ENCODE measurements at places on chromosomes 2 and 18. TPM values are rescaled to one million over a fixed set of nuclear protein-coding genes. Genes with fewer than 3 reads are reported as not detected.
A peak's percentile ranks its signal among the peaks of the same experiment; 100 is the strongest.

The MC2R gene
- not detected for total RNA-seq

The ZBTB14 gene
- total RNA-seq: 22.9 TPM

The FEV gene
- not detected for total RNA-seq

The SPATA3 gene
- 0.29 TPM for total RNA-seq

The DTNA gene
- not detected for total RNA-seq

DNA sequence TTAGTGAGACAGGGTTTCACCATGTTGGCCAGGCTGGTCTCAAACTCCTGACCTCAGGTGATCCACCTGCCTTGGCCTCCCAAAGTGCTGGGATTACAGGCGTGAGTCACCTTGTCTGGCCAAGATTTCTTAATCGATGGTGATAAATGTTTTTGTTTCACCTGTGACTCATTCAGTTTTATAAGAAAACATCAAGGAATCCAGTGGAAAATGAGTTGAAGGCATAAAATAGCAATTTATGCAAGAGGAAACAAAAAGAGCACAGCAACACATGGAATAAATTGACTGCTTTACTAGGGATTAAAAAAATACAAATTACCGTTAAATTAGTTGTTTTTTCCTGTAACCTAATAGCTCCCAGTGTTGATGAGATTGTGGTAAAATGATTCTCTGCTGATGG is 80.2 kb downstream of the CDK15 start:
- DNase-seq: no peak

GRCh38 chr2:99425022-99425421 is 64.8 kb downstream of the REV1 start:
- no peak for DNase-seq

GRCh38 chr2:230927711-230928341 is 2.8 kb upstream of the GPR55 start:
- no peak for DNase-seq

DNA sequence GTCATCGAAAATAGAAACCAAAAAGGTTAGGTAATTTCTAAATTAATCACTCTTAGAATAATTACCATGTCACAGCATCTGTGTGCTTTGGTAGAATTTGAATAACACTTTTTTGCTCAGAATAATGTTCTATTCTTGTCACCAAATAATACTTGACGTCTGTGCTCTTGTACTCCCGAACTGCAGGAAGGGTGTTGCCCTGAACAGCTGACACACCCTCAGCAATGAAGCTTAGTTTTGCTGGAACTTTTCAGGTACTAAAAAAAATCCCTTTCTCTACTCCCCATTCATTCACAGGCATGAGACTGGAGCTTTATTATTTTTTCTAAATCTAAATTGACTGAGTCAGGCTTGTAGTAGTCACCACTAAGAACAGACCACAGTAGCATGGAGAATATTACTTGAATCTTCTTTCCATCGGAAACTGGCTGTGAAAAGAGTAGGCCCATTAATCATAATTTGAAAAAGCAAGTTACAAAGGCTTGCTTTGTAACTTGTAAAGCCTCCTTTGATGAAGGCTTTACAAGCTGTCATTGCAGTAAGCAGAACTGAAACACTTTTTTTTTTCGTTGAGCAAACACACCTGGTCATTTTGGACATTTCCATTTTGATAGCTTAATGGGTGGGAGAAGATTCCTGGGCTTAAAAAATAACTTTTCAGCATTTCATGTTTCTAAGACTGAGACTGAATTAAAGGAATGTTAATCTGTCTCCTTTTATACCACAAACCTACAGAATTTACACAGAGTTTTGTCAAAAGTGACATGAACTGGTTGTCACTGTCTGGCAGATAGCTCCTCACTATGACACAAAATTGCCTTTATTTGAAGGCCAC is 70.3 kb upstream of the PELI1 start:
- DNase-seq: no peak

DNA sequence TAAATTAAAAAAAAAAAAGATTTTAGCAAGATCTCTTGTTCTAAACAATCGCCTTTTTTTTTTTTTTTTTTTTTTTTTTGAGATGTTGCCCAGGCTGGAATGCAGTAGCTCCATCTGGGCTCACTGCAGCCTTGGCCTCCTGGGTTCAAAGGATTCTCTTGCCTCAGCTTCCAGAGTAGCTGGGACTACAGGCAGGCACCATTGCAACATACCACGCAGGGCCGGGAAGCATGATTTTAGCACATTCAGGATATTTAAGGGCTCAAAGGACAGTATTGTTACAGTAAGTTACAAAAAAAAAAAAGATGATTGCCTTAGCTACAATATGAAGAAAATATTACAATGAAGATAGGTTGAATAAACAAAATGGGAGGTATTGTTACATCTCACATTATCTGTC is 29.5 kb upstream of the SAP130 start:
- no peak for DNase-seq

- no peak for DNase-seq
Measured at GRCh38 chr2:55003706-55004639, 46.3 kb downstream of the RTN4 start.

DNA sequence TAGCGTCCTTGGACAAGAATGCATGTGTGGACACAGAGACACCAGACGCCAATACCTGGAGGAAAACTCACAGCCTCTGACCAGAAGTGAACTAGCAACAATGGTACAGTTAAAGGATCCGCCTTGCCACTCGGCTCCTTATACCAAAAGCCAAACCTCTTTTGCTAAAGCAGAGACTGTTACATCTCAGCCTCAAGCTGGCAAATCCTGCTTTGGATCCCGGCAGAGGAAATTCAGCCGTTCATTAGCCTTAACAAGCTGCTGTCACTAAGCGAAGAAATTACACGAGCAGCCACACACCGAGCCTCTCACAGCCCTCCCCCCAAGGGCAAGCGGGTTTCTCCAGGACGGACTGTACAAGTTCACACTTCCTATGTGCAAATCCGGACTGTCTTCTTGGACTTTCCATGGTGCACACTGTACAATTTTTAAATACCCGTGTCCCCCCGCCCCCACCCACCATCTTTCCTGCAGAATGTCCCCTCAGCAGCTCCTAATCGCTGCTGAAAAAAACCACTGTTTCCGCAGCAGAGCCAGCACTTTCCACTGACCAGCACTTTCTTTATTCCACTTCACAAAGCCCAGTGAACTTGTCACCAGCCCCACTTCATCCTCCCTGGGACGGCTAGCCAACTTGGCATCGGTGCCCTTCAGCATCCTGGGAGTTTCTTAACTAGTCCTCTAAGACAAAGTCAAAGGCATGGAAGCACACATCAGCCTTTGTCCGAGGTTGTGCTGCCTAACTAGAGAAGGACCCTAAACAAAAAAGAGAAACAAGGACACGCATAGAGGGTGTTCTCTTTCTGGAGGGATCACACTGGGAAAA is 1.5 kb downstream of the KLF7 start:
- DNase-seq: peak; percentile 30

DNA sequence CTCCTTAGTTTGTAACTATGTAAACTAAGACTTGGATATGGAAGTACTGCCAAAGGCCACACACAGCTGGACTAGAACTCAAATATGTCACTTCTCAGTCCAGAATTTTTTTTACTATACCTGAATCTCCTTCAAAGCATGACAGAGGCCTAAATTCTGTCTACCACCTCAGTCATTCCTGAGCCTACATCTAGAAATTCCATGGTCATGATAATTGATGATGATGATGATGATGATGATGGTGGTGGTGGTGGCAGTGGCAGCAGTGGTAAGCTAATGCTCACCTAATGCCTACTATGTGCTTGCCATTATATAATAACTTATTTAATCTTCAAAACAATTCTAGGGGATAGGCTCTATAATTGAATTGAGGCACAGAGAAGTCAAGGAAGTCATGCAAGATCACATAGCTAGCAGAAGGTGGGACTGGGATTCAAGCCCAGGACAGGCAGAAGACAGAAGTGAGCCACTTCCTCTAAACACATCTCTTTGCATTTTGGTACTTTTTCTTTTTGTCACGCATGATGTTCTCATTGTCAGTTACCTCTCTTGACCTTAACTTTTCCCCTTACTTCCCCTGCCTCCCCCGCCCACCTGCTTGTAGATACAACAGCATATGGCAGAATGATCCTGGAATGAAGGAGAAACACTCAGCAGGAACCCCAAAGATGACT is 539.3 kb downstream of the TNS1 start:
- no peak for DNase-seq

DNA sequence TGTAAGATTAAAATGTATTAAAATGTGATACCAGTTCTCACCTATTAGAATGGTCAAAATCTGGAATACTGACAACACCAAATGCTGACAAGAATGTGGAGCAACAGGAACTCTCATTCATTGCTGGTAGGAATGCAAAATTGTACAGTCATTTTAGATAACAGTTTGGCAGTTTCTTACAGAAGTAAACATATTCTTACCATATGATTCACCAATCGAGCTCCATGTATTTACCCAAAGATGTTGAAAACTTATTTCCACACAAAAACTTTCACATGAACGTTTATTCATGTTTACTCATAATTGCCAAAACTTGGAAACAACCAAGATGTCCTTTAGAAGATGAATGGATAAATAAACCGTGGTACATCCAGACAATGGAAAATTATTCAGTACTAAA is 1193.5 kb upstream of the ACVR2A start:
- no peak for DNase-seq

DNA sequence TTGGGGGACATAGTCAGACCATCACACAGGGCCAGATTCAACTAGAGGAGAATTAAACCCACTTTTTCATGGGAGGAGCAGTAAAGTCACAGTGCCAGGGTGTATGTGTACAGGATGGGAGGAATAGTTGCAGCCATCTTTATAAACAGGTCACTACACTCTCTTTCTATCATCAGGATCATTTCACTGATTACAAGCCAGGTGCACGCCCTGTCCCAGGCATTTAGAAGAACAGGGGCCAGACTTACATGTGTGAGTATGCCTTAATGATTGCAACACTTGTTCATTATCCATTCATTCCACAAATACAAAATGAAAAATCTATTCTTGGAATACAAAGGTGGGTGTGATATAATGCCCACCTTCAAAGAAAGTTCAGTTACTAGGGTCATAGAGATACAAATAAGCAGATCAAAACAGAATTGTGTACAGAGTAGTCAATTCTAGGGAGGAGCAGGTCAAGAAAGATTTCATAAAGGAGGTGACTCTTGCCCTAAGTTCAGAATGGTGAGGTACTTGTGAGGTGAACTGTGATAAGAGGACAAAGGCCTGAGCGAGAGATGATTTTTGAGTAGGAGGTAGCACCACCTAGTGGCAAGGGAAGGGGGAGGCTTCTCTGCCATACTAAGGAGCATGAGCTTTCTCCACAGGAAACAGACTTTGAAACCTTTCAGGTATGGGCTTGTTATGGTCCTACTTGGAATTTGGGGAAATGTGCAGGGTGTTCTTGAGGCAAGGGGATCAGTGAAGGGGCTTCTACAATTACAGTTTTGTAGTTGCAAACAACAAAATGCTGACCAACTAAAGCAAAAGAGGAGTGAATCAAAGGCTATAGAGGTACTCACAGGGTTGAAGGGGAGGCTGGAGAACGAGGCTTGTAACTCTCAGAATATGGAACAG is 156.3 kb downstream of the SUCLG1 start:
- DNase-seq: peak; percentile 64

GRCh38 chr2:12514168-12514567 is 202.6 kb upstream of the TRIB2 start:
- no peak for DNase-seq

DNA sequence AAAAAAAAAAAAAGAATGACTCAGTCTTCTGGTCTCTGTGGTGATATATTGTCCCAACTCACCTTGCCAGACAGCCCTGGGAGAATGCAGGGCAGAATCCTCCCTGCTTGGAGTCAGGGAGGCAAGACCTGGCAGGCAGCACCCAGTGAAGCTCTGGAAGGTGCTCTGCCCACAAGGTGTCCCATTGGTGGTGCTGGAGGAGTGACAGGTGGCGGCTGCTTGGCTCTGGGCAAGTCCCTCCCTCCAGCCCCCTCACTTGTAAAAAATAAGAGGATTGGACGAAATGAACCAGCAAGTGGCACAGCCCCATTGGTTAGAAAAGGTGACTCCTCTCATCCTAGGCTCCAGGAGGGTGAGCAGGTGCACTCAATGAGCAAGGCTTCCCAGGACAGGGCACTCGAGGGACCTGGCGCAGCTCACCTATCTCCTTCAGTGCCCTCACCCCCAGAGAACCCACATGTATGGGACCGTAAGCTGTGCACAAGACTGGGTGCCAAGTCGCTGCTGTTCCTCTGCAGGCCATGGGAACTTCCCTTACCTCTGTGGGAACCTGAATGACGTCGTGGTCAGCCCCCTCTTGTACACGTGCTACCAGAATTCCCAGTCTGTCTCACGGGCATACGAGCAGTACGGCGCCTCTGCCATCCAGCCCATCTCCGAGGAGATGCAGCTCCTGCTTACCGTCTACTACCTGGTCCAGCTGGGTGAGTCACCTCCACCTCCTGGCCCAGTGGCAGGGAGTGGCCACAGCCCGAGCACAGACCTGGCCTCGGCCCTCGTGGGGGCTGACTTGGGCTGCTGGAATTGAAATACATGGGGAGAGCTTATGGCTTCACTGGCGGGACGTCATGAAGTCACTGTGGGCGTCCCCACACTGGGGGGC is 54.6 kb downstream of the GREB1 start:
- no peak for DNase-seq

GRCh38 chr2:133654949-133655348 is 86.7 kb upstream of the NCKAP5 start:
- no peak for DNase-seq

DNA sequence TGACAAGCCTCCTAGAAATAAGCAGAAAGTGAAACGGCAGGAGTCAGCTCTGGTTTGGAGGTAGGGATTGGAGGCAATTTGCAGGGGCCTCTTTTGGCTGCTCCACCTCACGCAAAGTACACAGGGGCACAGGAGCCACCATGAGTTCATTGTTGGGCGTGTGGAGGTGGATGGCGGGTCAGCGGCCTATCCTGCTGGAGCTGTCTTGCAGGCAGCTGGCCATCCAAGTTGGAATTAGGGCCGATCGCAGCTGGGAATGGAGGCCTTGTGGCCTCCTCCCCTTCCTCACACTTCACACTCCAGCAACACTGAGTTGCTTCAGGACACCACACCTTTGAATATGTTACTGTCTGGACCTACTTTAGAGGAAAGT is 171.5 kb downstream of the MYCN start:
- no peak for DNase-seq

GRCh38 chr2:124804014-124804940 is 779.2 kb downstream of the CNTNAP5 start:
- no peak for DNase-seq

DNA sequence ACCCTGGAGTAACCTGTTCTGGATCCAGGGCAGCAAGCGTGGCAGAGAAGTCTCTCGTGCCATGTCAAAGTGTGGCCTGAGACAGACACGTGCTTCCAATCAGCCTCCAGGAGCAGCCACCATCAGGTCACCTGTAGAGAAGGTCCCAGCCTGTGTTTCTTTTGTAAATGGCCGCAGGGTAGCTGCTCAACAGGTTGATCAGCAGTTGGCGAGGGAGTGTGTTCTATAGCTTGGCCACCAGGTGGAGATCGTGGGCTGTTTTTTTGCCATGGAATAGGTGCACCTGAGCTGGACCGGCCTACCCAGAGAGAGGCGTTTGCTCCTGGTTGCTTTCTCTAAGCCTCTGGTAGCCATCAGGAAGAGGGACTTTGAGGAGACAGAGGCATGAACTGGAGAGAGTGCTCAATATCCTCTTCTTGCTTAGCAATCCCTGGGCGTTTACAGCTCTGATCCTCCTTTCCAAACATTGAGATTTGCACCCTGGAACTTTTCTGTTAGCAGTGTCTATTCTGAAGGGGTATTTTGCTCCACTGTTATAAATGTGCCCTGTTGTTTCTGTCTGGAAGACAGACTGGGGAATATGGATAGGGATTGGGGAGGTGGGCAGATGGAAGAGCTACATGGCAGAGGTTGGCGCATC is 34.2 kb upstream of the EN1 start:
- peak; percentile 71 for DNase-seq

- no peak for DNase-seq
Measured at GRCh38 chr2:105278654-105279053, 37.1 kb downstream of the GPR45 start.
